T follicular helper cell (primary cell): ENCODE measurements at places on chromosomes 4 and X.

DNA sequence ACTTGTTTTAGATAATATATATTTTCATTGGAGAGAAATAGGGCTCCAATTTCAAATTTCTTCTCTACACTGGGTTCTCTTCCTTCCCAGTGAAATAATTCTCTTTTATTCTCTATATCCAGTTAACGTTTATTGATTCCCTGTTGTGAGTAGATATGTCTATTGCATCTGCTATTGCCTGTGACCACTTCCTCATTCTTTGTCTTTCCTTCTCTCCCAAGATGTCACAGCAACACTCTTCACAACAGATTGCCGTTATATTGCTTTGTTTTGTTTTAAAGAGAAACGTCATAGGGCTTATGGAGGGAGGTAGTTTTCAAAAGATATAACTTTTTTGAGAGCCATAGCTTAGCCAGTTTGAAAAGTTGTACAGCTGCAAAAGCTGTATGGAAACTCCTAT is 343.8 kb downstream of the ARHGAP24 start:
- no peak for DNase-seq

- no peak for DNase-seq
Observed at GRCh38 chr4:31187979-31188378, 467.8 kb downstream of the PCDH7 start.

- no peak for DNase-seq
Observed at GRCh38 chr4:61828960-61829359, 628.8 kb downstream of the ADGRL3 start.

GRCh38 chr4:1788254-1788973 is 4.7 kb upstream of the FGFR3 start:
- DNase-seq = no peak

DNA sequence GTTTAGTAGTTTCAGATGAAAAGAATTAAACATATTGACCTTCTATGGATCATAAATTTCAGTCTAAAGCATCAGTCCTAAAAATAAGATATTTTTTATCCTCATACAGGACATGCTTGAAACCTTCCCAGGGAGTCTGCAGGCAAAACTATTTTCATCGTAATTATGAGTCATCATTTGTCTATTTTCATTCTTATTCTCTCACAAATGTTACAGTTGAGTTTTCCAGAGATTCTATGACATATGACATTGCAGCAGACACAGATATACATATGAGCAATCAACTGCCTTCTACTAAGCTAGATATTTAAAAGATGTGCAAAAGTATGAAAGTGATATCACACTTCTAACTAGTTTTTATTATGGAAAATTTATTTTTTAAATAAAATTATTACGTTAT is 398.0 kb downstream of the MAGEB5 start:
- no peak for DNase-seq

DNA sequence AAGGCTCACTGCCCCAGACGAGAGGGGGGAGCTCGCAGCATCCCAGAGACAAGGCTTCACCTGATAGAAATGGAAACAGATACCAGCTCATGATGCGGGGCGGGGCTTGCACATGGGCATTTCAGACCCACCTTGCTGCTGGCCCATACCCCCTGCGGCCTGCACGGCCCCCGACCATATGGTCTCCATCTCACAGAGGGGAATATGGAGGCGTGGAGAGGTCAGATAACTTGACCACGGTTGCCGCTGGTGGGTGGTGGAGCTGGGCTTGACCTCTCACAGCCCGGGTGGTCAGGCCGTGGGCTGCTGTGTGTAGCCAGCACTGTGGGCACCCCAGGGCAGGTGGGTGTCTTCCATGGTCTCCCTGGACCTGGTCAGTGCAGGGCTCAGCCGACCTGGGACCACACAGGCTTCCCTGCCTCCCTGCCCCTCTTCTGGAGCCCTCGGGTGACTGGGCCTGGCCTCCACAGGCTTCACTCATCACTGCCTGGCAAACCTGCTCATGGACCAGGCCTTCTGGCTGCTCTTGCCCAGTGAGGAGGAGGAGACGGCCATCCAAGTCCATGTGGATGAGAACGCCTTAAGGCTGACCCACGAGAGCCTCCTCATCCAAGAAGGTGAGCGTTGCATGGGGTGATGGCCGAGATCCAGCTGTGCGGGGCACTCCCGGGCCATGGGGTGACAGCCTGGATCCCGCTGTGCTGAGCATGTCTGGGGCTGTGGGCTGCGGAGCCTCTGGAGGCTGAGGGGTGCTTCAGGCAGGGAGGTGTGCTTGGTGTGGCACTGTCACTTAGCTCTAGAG is 16.8 kb downstream of the SH3TC1 start:
- DNase-seq = no peak

- no peak for DNase-seq
Observed at GRCh38 chr4:156766846-156767245, 204.8 kb downstream of the PDGFC start.

GRCh38 chr4:54585321-54586000 is 72.3 kb upstream of the KIT start:
- no peak for DNase-seq

GRCh38 chr4:159193046-159193620 is 90.3 kb downstream of the RAPGEF2 start:
- no peak for DNase-seq

- no peak for DNase-seq
Observed at GRCh38 chr4:114226968-114227760, 247.7 kb upstream of the ARSJ start.

- no peak for DNase-seq
Observed at GRCh38 chr4:40185830-40186664, 10.8 kb upstream of the RHOH start.

DNA sequence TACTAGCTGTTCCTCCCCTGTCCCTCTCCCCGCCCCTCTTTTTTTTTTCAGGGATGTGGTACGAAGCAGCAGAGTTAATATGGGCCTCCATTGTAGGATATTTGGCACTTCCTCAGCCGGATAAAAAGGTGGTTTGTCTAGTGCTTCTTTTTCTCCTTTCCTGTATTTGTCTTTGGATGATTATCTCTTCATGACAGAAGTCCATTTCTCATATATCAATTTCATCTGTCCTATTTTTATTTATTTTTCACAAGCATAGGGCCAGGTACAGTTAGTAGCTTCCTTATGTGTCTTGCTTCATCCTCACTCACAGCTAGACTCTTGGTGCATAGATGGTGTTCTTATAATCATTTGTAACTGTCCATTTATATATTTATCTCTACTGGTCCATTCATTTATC is 89.6 kb downstream of the NEUROG2 start:
- DNase-seq = no peak

- DNase-seq = no peak
Observed at GRCh38 chr4:1856943-1857699, 1.2 kb upstream of the LETM1 start.

DNA sequence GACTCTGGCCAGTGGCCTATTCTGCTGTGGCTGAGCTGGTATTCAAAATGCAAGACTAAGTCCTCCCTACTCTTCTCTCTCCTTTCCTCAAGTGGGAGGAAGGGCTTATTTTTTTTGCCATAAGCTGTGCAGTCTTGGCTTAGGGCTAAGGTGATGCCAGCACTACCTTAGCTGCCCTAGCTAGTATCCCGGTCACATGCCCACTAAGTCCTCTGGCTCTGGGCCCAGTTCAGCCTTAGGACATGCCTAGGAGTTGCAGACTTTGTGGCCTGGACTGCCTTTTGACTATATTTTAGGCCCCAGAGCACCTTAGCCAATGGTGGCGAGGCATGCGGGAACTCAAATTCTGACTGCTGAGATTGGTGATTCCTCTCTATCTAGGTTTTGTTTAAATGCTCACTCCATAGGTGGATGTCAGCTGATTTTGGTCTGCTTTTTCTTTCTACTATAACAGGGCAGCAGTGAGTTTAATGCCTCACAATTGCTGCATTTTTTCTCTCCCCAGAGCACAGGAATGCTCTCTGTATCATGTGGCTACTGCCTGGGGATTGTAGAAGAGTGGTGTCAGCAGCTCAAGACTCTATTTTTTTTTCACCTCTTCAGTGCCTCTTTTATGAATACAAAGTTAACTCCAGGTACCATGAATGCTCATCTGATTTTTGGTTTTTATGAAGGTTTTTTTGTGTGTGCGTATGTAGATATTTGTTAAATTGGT is 472.9 kb upstream of the GRID2 start:
- no peak for DNase-seq

- no peak for DNase-seq
Observed at GRCh38 chrX:28133763-28134162, 152.5 kb upstream of the DCAF8L1 start.

DNA sequence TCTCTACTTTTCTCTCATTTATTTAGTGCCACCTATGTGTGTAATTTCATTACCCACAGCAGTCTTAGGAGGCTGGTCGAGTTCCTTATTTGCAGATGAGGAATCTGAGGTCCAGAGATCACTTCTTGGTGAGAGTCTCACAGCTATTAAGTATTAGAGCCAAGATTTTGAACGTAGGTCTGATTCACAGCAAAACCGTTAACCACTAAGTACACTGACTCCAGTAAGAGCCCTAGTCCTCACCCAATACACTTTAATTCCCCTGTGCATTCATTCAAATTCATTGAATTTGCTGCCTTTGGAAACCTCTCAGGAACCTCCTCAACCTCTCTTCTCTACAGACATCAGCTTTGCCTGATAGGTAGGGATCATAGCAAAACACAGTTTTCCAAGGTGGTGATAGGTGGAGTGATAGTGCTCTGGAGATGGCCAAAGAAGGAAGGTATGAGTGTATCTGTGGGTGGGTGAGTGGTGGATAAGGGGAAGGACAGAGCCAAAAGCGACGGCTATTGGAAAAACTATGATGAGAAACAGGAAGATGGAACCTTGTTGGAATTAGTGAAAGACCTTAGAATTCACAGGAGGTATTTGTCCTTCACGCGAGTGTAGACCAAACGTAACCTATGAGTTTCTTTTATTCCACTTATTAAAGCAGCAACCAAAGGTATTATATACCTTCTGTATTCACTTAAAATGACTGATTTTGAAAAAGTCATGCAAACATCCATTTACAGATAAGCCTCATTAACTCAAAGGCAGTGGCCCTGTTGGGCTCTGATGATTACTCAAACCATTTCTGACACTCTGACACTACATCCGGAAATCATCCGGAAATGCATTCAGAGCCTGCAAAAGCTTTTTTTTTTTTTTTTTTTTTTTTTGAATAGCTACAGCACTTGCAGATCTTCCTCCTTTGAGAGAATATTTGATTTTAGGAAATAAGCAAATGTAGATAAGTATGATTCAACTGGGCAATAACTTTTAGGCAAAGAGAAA is 6.3 kb downstream of the FMR1 start:
- DNase-seq = no peak

GRCh38 chrX:74527350-74527749 is 87.1 kb downstream of the RLIM start:
- DNase-seq = no peak

DNA sequence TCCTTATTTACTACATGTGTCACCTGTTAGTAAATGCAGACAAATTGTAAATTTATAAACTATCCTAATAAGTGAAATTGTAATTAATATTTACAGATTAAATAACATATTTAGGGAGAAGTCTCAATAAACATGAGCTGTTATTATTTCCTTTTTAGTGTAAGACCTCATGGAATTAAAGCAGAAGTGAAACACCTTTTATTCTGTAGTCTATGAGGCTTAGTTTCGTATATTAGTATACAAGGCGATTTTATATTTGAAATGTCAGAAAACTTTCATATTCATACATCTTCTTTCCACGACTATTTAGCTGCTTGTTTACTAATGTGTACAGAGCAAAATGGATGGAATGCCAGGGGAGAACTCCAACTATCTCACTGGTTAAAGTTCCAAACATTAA is 414.4 kb downstream of the ARHGAP24 start:
- no peak for DNase-seq

DNA sequence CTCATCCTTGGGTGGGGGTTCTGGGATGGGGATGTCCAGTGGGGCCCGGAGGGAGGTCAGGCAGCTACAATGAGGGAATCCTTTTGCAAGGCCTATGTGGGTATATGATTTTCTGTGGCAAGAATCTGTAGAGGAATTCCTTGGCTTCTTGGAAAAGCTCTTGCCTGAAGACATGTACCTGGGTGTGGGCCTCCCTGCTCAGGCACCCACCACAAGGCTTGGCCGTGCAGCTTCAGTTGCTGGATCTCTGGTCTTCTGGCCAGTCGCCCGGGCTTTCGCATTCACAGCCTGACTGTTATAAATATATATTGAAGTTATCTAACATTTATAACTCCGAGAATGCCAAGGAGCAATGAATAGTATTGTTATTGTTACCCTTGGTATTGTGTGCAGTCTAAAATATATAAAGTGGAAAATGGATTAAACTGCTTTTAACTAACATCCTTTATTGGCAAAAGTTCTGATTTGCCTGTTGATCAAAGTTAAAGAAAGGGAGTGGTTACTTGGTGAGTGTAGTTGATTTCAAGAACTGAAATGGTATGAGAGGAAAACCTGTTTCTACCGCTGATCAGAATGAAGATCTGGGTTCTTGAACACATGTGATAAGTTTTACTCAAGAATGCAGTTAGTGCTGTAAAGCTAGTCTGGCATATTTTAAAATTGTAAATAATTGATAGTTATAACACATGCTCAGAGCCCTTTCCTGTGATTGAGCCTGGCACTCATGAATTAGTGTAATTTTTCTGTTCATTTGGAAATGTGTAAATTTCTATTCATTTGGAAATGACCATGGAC is 36.0 kb downstream of the PTTG2 start:
- DNase-seq = no peak

DNA sequence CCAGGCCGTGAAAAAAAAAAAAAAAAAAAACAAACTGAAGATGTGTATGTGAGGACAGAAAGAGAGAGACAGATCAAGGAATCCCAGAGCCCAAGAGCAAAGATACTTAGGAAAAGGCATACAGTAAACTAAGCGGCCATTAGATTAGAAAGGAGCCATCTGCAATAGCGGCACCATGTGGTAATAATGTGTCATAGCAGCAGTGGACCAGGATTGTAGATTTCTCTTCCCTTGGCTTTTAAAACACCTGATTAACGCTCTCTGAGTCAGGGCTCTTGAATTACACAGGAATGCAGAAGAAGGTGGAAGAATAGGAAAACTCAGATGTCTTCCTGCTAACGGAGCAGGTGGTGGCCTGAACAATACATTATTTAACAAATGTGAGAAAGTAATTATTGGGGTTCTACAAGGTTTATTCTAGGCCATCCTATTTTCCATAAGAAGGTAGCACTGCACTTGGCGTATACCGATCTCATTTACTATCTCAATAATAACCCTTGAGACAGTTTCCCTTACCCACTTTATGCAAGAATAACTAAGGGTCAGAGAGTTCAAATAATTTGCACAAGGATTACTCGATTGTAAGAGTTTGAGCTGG is 182.7 kb downstream of the KCNIP4 start:
- no peak for DNase-seq
